ENCODE measurements at places on chromosomes 3 and 15.

GRCh38 chr3:3177861-3178497, 1.5 kb downstream of the CRBN start:
- peak; percentile 46 for DNase-seq

GRCh38 chr15:73317651-73318462, 50.9 kb downstream of the HCN4 start:
- no peak for DNase-seq

DNA sequence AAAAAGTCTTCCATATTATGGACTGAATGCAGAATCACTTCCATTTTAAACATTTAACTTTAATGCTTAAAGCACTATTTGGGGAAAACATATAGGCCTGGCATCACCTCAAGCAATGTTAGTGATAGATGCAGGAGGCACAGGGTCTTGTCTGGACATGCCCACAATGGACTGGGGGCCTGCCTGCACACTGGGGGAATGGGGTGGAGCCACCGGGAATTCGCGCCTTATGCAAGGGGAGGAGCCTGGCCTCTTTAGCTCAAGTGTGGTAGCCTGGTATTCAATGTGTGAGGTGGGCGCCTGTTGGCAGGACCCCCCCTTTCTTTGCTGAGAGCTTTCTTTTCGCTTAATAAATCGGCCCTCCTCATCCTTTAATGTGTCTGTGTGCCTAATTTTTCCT, 29.9 kb downstream of the ACKR4 start:
- no peak for DNase-seq

- peak; percentile 50 for DNase-seq
Observed at GRCh38 chr3:197793247-197793646, 2.2 kb downstream of the LRCH3 start.

DNA sequence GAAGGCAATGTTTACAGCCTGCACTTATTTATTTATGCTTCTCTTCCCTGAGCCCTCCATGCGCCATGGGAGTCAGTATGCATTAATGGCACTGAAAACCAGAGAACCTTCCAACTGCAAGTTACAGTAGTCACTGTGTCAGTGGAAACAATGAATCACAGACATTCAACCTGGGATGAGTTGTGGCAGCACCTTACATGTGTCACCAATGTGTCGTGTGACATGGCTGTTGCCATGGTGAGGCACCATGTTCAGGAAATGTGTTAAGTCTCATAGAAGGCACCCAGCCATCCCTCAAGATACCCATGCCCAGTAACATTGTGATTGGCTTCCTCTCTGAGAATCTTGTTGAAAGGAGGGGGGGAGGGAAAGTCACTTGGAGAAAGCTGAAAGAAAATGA, 105.0 kb downstream of the FOXP1 start:
- no peak for DNase-seq

DNA sequence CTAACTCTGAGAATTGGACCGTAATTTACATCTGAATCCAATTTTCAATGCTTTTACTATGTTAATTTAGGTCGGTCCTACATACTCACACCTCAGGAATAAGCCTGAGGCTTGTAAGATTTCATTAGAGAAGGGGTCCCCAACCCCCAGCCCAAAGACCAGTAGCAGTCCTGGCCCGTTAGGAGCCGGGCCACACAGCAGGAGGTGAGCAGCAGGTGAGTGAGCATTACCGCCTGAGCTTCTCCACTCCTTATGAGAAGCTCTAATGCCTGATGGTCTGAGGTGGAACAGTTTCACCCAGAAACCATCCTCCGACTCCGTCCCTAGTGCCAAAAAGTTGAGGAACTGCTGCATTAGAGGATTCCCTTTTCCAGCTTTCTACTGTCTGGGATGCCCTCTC, 757.3 kb downstream of the SI start:
- no peak for DNase-seq

- DNase-seq = no peak
Observed at GRCh38 chr15:45604326-45604725, 17.1 kb downstream of the BLOC1S6 start.

DNA sequence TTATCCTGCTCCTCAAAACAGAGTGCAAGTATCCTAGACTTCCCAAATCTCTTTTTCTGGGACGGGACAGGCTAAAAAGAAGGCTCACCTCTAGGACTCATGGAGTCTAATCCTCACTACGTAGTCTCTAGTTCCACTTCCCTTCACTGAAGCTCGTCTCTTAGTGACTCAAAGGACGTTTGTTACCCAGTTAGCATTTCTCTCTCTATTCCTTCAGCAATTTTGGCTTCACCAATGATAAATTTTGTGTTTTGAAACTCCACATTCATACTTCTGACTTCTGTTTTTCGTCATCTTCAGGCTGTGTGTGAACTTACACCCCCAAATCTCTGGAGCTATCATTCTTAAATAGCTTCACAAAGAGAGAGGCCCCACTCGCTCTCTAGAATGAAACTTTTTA, 627.1 kb downstream of the NAALADL2 start:
- no peak for DNase-seq

DNA sequence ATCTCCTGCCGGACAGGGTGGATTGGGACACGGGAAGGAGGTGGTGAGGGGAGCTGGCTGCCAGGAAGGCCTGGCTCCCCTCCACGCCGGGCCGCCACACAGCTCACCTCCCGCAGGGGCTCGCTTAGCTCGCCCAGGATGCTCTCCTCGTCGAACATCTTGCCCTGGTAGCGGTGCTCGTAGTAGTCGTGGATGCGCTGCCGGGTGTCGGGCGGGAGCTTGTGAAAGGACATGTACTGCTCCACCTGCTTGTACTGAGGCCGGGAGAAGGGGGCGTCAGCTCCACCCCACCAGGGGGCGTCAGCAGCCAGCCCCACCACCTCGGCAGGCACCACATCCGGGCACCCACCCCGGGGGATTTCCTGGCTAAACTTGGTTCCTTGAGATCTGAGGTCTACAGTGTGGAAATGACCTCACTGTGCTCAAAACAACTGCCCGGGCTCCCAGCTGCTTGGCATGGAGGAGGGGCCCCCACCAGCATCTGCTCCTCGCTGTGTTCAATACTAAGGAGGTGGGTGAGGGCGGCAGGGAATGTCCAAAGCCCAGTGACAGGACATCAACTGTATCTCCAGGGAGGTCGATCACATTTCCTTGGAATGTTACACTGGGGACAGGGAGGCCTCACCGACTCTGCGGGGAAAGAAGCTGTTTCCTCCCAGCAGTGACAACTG, 43.4 kb downstream of the HCN4 start:
- no peak for DNase-seq

DNA sequence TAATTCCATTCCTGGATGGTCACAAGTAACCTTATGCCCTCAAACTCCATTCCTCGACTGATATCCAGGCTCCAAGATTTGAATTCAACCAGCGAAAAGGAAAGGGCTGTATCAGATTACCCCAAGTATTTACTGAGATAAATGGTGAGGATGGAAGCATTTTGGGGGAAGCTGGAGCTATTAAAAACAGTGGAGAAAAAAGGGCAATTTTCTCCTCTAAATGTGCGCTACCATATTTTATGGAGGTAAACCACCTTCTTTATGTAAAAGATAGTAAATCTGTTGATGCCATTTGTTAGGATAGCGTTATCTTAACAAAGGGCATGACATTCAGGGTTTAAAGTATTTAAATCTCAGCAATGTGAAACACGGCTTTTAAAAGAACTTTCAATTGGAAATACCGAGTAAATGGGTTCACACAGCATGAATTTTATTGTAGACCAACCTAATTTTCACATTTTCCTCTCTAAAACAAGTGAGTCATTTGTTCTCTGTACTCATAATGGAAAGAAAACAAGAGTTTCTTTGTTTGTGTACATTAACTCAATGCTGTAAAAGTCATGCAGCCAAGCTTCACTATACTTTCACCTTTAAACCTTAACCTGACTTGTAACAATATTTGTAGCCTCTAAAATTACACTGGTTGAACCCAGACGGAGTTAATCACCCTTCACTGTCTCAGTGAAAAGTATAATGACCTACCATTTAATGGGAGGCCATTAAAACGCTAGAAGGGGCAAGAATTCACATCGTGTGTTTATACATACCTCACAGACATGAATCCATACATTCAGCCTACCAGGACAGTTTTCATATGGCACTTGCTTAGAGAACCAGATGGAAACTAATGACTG, 773.4 kb downstream of the ROBO1 start:
- DNase-seq = no peak

DNA sequence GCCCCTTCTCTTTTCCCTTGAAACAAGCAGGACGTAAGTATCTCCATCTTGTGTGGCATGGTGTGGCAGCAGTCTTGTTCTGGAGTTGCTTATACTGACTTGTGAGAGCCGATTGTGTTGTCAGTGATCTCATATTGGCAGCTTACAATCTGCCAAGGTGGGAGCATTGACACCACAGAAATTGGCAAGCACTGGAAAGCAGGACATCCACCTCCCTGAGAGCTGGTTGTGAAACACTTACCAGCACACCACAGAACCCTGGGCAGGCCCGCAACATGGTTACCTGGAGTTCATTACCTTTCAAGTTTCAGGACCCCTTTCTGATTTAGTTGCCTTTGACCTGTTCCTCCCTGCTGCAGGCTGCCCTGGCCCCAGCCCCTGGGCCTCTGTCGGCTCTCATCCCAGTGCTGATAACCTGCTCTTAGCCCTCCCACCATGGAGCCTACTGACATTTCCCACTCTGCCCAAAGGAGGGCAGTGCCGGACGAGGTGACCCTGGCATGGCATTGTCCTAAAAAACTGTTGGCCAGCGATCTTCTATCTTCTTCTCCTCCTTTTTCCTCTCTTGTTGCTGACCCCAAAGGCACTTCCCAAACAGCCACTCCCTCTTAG, 10.6 kb upstream of the ATP2B2 start:
- DNase-seq = no peak

GRCh38 chr15:53013329-53013728, 223.2 kb upstream of the ONECUT1 start:
- no peak for DNase-seq

DNA sequence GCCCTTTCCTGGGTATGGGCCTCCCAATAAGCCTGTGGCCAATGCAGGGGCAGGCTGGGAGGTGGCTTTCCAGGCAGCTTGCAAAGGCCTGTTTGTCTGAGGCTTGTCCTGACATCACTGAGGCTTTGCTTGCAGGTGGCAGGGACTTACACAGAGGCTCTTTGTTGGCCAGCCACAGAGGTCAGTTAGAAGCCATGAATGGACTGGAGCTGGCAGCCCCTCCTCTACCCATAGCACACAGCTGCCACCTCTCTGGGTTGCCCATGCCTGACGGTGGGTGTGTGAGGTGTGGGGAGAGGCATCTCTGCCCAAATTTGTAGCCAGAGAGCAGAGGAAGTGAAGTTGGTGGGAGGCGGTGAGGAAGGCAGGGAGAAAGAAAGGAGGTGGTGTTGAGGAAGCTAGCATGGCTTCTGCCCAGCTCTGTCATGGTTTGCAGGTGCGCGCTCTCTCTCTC, 17.1 kb downstream of the LIMD1 start:
- DNase-seq = no peak

DNA sequence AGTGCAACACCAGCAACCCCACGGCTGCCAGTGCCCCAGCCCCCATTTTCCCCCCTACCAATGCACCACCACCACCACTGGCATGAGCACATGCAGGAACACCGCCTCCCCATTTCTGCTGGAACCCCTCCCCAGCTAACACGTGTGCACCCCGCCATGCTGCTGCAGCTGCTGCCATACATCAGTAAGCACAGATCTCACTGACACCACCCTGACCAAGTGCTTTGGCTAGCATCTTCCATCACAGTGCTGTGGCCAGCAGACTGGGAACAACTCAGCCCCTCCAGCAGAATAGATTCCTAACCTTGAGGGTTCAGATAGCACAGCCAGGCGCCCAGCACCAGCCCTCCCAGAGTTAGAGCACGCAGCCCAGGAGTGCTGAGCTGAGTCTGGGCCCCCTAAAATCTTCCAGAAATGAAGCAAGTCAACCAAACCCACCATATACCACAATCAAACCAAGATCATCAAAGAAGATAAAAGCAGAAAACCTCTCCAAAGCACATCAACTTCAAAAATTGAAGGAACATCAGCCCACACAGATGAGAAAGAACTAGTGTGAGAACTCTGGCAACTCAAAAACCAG, 81.2 kb upstream of the CDV3 start:
- DNase-seq = no peak

DNA sequence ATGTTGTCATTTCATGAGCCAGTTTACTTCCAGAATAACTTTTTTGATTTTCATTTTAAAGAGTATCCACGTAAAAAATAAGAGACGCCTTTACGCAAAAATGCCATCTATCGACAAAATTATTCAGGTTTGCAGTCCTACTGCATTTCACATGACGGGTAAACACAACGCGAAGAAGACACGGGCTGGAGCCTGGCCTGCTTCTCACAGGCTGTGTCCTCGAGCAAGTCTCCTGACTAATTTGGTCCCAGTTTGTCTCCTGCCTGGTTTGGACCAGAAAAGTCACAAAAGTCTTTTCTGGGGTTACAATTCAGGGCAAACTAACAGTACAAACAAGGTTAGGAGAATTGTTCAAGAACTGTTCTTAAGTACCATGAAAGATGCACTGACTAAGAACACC, 51.7 kb downstream of the CHSY1 start:
- DNase-seq = no peak

- no peak for DNase-seq
Observed at GRCh38 chr15:100330221-100330620, 11.6 kb downstream of the ADAMTS17 start.

DNA sequence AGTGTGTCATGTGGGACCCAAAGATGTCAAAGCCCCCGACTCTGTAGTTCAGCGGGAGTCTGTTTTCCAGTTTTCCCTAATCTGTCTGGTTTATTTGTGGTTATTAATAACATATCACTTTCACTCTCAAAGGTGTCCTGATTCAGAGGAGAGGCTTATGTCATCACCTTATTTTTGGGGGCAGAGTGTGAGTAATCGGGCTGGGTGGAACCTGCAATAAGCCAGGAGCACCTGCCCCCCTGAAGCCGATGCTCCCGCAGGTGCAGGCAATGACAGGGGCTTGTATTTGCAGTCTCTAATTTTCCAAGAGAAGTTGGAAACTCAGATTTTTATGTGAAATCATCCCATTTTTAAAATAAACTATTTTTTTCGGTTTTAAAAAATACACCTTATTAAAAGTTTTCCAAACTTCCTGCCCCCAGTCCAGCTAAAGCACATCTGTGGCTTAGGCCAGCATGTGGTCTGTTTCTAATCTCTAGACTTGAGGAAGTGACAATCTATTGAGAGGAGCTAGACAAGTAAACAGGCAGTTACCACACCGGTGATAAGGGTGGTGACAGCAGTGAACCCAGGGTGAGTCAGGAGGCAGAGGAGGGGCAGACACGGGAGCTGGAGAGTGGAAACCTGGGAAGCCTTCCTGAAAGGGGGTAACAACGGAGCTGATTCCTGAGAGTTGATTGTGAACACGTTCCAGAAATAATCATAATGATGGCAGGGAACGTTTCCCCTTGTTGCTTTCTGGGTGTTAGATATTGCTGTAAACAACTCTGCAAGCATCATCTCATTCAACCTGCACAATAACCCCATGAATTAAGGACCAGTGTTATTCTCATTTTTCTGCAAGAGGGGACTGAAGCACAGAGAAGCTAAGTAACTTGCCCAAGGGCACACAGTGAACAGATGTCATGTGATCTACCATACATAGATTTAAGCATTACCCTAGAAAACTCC, 37.2 kb downstream of the BHLHE40 start:
- peak; percentile 68 for DNase-seq
